ENCODE measurements at places on chromosomes 16 and 17. TPM values are rescaled to one million over a fixed set of nuclear protein-coding genes. Genes with fewer than 3 reads are reported as not detected.
A peak's percentile ranks its signal among the peaks of the same experiment; 100 is the strongest.

DNA sequence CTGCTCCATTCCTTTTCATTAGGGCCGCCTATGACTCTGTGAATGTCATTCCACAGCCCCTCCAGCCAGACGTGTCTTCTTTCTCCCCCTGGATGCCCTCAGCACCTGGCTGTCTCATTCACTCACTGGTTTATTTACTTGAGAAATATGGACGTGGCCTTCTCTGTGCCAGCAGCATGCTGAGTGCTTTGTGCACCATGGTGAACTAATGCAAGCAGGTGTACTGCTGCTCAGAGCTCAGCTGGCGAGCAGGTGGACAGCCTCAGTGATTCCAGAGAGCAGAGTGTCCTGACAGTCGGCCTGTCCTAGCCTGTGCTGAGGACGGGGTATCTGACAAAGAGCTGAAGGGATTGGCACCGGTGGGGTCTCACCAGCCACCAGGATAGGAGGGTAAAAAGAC is 96.7 kb downstream of the GNAO1 start:
- no peaks in the 10 kb centered on the region for H3K36me3 ChIP-seq
- no peak overlapping the region for H3K4me3 ChIP-seq
- peaks cover 18% of the 10 kb centered on the region for H3K4me1 ChIP-seq
- H3K27ac ChIP-seq = no peak overlapping the region
- no peak for DNase-seq

DNA sequence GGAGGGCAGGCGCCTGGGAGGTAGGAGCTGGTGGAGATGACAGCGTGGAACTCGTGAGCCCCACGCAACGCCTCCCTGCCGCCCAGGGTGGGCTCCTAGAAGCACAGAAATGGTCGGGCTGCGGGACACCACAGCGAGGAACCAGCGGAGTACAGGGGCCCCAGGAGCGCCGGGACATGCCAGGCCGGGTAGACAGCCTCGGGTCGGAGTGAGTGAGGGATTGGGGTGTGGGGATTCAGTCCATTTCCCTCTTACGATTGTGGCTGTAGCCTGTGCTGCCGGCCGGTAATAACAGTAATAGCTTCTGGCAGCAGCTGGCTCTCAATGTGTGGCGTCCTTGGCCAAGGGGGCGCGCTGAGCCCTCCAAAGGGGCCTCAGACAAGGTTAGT is 12.2 kb upstream of the CES3 start:
- H3K27ac ChIP-seq = no peak overlapping the region
- peak; percentile 33 for DNase-seq
- peak overlapping the region; percentile 60 for H3K4me3 ChIP-seq
- peaks cover 3% of the 10 kb centered on the region for H3K4me1 ChIP-seq
- H3K36me3 ChIP-seq = no peaks in the 10 kb centered on the region
- H3K27me3 ChIP-seq = peaks cover 51% of the 10 kb centered on the region

The LITAFD gene
- not detected for polyA plus RNA-seq

DNA sequence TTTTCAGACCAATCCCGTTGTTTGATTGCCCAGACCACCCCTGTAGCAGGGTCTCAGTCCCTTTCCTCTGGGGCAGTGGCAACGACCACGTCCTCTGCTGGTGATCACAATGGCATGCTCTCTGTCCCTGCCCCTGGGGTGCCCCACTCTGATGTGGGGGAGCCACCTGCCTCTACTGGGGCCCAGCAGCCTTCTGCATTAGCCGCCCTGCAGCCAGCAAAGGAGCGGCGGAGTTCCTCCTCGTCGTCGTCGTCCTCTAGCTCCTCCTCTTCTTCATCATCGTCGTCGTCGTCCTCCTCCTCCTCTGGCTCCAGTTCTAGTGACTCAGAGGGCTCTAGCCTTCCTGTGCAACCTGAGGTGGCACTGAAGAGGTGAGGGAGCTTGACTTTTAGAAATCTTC is 9.2 kb downstream of the ELOB start:
- no peaks in the 10 kb centered on the region for H3K4me1 ChIP-seq
- H3K36me3 ChIP-seq = peaks cover 61% of the 10 kb centered on the region
- no peaks in the 10 kb centered on the region for H3K27me3 ChIP-seq
- no peak overlapping the region for H3K4me3 ChIP-seq
- 0 out of 2 replicates have a peak overlapping the region, but pooled peaks have one; percentile 19 for H3K27ac ChIP-seq

The KIF19 gene
- 0.36 TPM for polyA plus RNA-seq

GRCh38 chr16:27951489-27952120 is 111.9 kb downstream of the GSG1L start:
- no peaks in the 10 kb centered on the region for H3K36me3 ChIP-seq
- no peaks in the 10 kb centered on the region for H3K4me1 ChIP-seq
- H3K27me3 ChIP-seq = no peaks in the 10 kb centered on the region
- H3K4me3 ChIP-seq = no peak overlapping the region

GRCh38 chr17:81002409-81003361 is 11.0 kb downstream of the CHMP6 start:
- DNase-seq = no peak
- H3K4me1 ChIP-seq = no peaks in the 10 kb centered on the region
- peaks cover 42% of the 10 kb centered on the region for H3K27me3 ChIP-seq
- H3K27ac ChIP-seq = no peak overlapping the region
- no peaks in the 10 kb centered on the region for H3K36me3 ChIP-seq
- no peak overlapping the region for H3K4me3 ChIP-seq

GRCh38 chr17:28261219-28261618 is 57.8 kb upstream of the TMEM97 start:
- no peak for DNase-seq
- no peaks in the 10 kb centered on the region for H3K4me1 ChIP-seq
- no peaks in the 10 kb centered on the region for H3K27me3 ChIP-seq
- H3K4me3 ChIP-seq = no peak overlapping the region
- H3K36me3 ChIP-seq = peaks cover 10% of the 10 kb centered on the region

The UTS2R gene
- not detected for polyA plus RNA-seq

The OXLD1 gene
- 73.0 TPM for polyA plus RNA-seq

DNA sequence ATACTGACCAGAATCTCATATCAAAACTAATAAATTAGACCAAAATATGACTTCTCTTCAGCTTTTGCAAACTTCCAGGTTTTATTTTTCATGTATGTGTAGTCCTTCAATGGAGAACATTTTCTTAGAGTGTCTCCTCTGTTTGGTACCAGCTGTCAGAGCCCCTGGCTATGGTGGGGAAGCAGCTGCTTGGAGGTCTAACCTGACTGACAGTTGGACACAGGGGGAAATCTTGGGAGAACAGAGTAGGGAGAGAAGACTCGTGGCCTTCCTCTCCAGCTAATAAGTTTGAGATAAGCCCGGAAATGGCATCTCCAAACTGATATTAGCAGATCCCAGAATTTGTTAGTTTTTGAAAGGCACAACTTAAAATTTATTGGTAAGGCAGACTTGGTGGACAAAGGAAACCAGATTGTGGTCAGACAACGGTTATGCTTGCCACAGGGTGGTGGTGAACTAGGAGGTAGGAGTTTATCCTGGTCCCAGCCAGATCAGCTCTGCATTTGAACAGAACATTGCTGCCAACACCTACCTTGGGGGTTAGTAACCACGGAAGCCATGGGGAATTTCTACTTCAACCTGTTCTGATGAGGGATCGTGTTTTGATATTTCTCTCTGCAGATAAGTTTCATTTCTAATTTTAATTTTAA is 39.2 kb upstream of the IRX3 start:
- no peaks in the 10 kb centered on the region for H3K36me3 ChIP-seq
- H3K27ac ChIP-seq = no peak overlapping the region
- peaks cover 21% of the 10 kb centered on the region for H3K4me1 ChIP-seq
- no peaks in the 10 kb centered on the region for H3K27me3 ChIP-seq
- H3K4me3 ChIP-seq = no peak overlapping the region

The ZNF423 gene
- 14.9 TPM for polyA plus RNA-seq

DNA sequence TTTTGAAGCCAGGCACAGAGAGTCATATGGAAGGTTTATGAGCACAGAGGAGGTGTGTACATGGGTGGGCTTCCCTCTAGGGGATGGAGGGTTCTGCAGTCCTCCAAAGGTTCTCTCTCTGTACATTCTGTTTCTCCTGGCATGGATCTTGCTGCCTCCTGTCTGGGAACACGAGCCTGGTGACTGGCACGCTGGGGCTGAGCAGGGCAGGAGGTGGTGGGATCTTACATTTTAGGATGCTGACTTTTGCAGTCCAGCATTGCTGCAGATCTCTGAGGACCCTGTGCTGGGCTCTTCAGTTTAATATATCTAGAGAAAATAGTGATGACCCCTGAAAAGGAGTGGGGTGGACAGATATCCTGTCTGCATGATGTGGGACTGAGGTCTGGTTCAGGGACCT is 23.0 kb downstream of the FOXL1 start:
- no peak overlapping the region for H3K27ac ChIP-seq
- H3K4me1 ChIP-seq = no peaks in the 10 kb centered on the region
- no peak overlapping the region for H3K4me3 ChIP-seq

The KRT27 gene
- not detected for polyA plus RNA-seq

The CLEC19A gene
- polyA plus RNA-seq = 0.26 TPM

DNA sequence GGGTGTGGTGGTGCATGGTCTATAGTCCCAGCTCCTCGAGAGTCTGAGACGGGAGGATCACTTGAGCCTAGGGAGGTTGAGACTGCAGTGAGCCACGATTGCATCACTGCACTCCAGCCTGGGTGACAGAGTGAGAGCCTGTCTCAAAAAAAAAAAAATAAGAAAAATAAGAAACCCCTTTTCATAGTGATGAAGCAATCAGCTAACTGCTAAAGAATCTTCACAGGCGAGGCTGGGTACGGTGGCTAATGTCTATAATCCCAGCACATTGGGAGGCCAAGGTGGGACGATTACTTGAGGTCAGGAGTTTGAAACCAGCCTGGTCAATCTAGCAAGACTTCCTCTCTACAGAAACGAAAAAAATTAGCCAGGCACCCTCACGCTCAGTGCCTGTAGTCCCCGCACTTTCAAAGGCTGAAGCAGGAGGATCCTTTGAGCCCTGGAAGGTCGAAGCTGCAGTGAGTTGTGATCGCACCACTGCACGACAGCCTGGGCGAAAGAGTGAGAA is 760 bp downstream of the SLFN12L start:
- no peak for DNase-seq
- no peaks in the 10 kb centered on the region for H3K4me1 ChIP-seq
- no peaks in the 10 kb centered on the region for H3K27me3 ChIP-seq

The CHTF18 gene
- 61.3 TPM for polyA plus RNA-seq

GRCh38 chr16:54331241-54332002 is 44.8 kb upstream of the IRX3 start:
- peak; percentile 83 for DNase-seq
- peak overlapping the region; percentile 7 for H3K4me3 ChIP-seq
- no peaks in the 10 kb centered on the region for H3K36me3 ChIP-seq
- peaks cover 44% of the 10 kb centered on the region for H3K4me1 ChIP-seq

The ZNF771 gene
- polyA plus RNA-seq = 12.7 TPM

The CTRB1 gene
- polyA plus RNA-seq = not detected

DNA sequence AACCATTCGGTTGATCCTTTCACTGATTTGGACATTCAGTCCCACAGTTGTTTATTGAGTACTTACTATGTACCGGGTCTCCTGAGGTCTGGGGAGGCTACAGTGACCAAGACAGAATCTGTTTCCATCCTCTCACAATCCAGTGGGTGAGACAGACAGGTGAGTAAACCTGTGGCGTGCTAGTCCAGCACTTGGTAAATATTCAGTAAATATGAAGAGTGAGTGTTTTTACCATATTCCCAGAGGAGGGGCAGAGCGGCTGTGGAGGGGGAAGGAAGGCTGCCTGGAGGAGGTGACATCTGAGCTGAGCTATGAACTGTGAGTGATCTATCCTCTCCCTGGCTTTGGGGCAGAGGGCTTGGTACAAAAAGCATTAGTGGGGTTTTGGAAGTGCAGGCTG is 31.4 kb downstream of the CCR7 start:
- no peaks in the 10 kb centered on the region for H3K36me3 ChIP-seq
- H3K27me3 ChIP-seq = no peaks in the 10 kb centered on the region

The GCGR gene
- polyA plus RNA-seq = 0.92 TPM

The ZP2 gene
- polyA plus RNA-seq = not detected

The HOXB6 gene
- polyA plus RNA-seq = not detected

- peaks cover 14% of the 10 kb centered on the region for H3K36me3 ChIP-seq
- H3K27ac ChIP-seq = no peak overlapping the region
- no peak overlapping the region for H3K4me3 ChIP-seq
- no peaks in the 10 kb centered on the region for H3K4me1 ChIP-seq
- no peaks in the 10 kb centered on the region for H3K27me3 ChIP-seq
Observed at GRCh38 chr16:11689031-11689840, 21.0 kb downstream of the SNN start.

DNA sequence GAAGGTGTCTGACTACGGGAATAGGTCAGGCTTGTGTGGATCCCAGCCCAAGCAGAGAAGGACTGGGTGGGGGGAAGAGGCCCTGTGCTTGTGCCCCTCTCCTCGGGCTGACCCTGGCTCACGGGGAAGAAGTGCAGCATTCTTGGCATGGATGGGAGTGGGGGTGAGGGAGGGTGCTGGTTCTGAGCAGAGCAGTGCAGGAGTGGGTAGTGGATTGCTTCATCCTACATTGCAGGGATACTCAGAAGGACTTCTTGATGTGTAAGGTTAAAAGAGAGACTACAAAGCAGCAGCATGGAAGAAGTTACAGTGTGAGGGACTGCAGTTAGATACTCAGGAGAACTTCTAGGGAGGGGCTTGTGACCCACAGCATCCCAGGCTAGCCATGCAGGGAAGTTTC is 2.1 kb downstream of the ARHGAP23 start:
- no peaks in the 10 kb centered on the region for H3K27me3 ChIP-seq
- DNase-seq = no peak
- no peak overlapping the region for H3K27ac ChIP-seq
- H3K4me3 ChIP-seq = peak overlapping the region; percentile 87
- H3K36me3 ChIP-seq = no peaks in the 10 kb centered on the region
- H3K4me1 ChIP-seq = peaks cover 48% of the 10 kb centered on the region

DNA sequence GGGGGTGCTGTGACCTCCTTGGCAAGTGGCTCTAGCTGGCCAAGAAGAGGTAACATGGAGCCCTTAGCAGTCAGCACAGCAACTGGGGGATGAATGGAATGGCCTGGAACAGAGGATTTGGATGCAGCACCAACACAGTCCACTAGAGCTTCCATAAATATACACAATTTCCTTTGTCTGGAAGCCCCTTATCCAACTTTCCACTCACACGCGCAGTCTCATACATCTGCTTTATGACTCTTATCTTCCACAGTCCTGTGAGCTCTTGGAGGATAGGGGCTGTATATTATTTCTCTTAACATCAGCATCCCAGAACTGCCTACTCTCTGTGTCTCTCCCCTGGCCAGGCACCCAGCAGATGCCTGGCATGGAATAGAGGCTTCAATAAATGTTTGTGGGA is 235.6 kb upstream of the MAF start:
- H3K4me3 ChIP-seq = no peak overlapping the region
- H3K36me3 ChIP-seq = no peaks in the 10 kb centered on the region
- DNase-seq = no peak
- no peaks in the 10 kb centered on the region for H3K27me3 ChIP-seq
- no peak overlapping the region for H3K27ac ChIP-seq
- no peaks in the 10 kb centered on the region for H3K4me1 ChIP-seq

DNA sequence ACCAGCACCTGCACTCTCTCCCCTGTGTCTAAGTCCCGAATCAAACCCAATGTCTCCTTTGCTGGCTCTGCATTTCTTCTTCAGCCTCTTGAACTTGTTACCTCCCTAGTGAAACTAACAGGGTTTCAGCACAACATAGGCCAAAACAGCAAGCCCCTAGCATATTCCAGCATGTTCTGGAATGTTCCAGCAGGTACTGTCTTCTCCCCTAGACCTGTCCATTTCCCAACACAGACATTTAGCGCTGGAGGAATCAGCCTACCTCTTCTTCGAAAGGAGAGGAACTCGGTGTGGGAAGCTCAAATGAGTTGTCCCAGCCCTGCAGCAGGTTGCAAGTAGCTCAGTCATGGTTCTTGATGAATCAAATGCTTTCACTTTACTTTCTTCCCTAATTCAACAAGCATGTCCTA is 47.1 kb downstream of the LITAF start:
- no peak for DNase-seq
- no peak overlapping the region for H3K4me3 ChIP-seq
- no peaks in the 10 kb centered on the region for H3K4me1 ChIP-seq
- no peaks in the 10 kb centered on the region for H3K27me3 ChIP-seq
- no peak overlapping the region for H3K27ac ChIP-seq

- no peaks in the 10 kb centered on the region for H3K4me1 ChIP-seq
- no peaks in the 10 kb centered on the region for H3K36me3 ChIP-seq
- H3K27me3 ChIP-seq = no peaks in the 10 kb centered on the region
- H3K27ac ChIP-seq = no peak overlapping the region
- DNase-seq = no peak
Observed at GRCh38 chr17:68700421-68700820, 99.3 kb upstream of the FAM20A start.

The TNFRSF17 gene
- not detected for polyA plus RNA-seq

Data from GM23338 (cell line).